Stimulated activated CD4-positive, alpha-beta T cell treated with anti-CD3 and anti-CD28 coated beads, Interleukin-4, amount 100 ng/mL, for 4 hours (primary cell): ENCODE measurements at places on chromosomes 16 and 17.

- DNase-seq = no peak
Observed at GRCh38 chr17:17537311-17538099, 41.3 kb upstream of the RASD1 start.

- DNase-seq = no peak
Observed at GRCh38 chr17:10031606-10032005, 126.5 kb upstream of the RCVRN start.

- no peak for DNase-seq
Observed at GRCh38 chr16:23072084-23072599, 77.1 kb downstream of the USP31 start.

- DNase-seq = peak; percentile 2
Observed at GRCh38 chr17:64534187-64534586, 27.4 kb downstream of the CEP95 start.

- DNase-seq = no peak
Observed at GRCh38 chr16:71476457-71477124, 12.5 kb downstream of the ZNF19 start.

DNA sequence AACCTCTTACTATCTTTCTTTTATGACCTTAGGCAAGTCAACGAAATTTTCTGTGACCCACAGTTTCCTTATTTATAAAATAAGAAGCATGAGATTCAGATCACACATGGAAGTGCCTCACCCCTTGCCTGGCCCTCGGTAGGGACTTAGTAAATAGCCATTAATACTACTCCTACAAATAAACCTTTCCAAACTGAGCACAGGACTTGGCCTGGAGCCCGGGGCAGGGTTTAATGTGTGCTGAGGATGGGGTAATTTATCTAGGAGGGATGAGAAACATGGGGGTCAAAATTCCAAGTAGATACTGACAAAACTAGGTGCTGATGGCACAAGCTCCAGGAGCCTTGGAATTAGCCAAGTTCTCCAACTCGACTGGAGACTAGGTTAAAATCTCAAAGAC, 35.0 kb downstream of the PITPNC1 start:
- DNase-seq = no peak

DNA sequence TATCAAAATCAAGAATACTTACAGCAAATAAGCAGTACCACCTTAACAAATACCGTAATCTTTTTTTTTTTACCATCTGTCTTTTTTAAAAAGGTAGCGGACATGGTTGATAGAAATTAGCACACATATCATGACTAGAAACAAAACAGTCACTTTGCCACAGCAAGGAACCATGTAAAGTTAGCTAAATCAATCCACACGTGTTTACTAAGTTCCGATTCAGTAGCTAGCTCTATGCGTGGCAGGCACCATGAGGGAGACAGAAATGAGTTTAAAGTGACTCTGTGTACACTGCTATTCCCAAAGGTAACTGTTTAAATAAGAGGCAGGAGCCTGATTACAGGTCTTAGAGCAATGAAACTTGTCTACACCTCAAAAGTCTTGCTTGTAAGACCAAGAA, 108.6 kb downstream of the XYLT1 start:
- DNase-seq = no peak

GRCh38 chr16:1707193-1707790, 1.3 kb downstream of the MAPK8IP3 start:
- no peak for DNase-seq

DNA sequence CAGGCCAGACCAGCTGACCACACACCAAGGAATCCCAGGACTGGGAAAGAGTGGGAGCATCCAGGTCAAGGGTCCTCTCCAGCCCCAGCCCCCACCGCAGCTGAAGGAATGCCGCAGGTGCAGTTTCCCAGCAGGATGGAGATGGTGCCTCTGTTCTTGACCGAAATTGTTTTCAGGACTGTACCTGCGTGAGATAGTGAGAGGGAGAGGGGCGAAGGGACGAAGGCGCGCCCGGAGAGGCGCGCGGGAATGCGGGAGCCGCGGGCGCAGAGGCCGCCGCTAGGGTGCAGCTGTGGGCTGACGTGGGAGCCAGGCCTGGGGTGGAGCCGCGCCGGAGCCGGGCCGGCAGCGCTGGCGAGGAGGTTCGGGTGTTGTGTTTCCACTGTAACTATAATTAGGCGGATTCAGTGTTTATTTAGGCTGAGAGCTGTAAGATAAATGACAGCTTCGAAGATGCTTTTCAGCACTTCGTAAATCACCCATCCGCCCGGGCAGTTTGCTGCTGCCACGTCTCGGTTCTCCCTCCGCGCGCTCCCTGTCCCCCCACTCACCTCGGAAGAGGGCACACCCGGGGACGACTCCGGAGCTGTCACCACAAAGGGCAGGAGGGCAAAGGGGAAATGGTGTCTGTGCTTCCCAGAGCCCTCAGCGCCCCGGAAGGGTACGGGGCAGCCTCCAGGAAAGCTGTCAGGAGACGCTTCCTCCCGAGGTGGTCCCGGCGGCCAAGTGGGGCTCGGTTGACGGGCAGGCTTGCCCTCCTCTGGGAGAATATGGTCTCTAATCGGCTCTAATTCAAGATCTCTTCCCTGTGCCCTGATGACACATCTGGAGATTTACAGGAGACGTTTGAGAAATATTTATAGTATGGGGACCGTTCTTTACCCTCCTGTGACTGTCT, 38.2 kb downstream of the HOXB1 start:
- DNase-seq = peak; percentile 59

GRCh38 chr17:17376362-17376761, 73.2 kb downstream of the NT5M start:
- no peak for DNase-seq

DNA sequence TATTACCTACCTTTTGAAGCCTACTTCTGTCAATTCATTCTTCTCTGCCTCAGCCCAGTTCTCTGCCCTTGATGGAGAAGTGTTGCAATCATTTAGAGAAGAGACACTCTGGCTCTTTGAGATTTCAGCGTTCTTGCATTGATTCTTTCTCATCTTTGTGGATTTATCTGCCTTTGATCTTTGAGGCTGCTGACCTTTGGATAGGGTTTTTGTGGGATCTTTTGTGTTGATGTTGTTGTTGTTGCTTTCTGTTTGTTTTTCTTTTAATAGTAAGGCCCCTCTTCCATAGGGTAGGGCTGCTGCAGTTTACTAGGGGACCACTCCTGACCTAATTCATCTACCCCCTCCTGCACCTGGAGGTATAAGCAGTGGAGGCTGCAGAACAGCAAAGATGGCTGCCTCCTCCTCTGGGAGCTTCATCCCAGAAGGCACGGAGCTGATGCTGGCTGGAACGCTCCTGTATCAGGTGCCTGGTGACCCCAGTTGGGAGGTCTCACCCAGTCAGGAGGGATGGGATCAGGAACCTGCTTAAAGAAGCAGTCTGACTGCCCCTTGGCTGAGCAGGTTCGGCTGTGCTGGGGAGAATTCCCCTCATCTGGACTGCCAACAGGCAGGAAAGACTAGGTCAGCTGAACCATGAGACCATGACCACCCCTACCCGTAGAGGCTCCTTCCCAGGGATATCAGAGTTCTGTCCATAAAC, 28.0 kb downstream of the NFATC3 start:
- no peak for DNase-seq

DNA sequence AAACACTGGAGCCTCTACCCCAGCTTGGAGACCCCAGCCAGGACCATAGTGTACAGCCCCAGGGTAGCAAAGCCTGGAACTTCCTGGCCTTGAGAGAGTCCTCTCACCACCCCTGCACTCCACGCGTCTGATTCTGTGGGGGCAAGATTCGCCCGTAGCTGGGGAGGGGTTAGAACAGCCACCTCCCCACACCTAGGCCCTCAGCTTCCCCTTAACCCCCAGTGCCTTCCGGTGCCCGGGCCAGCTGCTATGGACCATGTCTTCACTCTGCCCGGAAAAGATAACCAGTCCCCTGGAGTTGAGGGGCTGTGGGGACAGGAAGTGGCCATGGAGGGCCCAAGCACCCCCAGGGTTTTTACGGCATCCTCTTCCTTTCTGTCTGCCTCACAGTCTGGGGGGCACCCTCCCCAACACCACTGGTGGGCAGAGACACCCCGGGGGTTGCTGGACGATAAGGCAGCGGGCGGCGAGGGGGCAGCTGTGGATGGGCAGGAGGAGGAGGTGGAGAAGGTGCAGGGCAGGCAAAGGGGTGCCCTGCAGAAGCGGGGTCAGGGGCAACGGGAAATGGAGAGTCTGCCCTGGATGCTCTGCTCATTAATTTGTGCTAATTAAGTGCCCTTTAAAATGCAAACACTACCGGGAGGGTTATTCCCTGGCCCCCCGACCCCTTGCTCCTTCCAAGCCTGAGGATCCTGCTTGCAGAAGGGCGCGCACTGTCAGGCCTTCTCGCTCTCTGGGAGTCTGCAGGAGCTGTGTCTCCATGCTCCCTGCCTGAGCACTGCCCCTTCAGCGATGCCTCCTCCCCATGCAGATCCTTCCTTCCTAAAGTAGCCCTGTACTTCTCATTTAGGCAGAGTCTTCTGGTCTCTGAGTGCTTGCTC, 2.4 kb downstream of the PRSS27 start:
- no peak for DNase-seq

GRCh38 chr16:75727221-75727620, 931 bp upstream of the CPHXL start:
- no peak for DNase-seq

DNA sequence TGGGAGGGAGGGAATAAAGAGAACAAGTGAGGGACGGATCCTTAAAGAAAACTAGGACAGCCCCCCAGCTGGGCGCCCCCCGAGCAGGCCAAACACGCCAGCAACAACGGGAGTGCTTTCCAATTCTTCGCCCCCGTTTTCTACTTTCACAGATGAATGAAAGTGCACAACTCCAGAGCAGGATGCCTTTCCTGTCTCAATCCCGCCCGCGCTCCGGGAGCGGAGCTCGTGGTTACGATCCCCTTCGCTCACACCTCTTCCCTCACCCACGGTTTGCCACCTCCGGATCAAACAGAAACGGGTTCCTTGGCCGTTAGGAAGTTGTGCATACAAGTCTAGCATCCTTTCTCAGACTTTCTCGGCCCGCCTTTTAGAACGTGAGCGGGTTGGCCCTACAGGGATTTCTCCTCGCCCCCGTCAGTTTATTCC, 680 bp downstream of the SKA2 start:
- DNase-seq = peak; percentile 22

DNA sequence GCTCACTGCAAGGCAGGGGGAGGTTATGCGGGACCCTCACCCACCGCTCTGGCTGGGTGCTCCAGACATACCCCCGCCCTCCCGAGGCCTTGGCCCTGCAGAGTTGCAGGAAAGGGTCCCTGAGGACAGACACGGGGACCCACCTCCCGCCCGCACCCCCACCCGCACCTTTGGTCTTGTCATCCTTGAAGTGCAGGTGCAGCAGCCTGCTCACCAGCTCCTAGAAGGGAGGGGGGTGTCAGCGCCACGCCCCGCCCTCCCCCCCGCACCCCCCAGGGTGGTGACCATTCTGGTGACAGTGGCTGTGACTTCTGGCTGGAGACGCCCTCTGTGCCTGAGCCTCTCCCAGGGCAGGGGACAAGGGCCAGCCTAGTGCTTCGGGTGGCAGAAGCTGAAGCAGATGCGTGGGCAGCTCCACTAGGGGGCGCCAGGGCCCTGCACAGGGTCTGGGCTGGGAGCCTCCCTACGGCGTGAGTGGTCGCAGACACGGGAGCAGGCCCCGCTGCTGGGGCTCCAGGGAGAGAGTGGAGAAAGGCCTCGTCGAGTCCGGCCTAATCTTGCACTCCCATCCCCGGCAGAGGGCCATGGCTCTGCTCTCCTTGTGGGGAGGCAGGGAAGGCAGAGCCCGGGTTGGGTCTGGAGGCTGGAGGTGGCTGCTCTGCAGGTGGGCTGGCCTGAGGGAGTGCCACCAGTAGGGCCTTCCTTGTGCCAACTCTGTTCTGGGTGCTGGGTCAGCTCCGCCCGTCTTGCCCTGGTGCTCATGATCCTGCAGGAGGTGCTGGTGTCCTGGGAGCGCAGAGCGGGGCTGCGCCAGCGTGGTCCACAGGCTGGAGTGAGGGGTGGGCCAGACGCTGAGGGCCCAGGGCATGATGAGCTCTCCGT, 2.7 kb downstream of the CENPX start:
- DNase-seq = peak; percentile 70

DNA sequence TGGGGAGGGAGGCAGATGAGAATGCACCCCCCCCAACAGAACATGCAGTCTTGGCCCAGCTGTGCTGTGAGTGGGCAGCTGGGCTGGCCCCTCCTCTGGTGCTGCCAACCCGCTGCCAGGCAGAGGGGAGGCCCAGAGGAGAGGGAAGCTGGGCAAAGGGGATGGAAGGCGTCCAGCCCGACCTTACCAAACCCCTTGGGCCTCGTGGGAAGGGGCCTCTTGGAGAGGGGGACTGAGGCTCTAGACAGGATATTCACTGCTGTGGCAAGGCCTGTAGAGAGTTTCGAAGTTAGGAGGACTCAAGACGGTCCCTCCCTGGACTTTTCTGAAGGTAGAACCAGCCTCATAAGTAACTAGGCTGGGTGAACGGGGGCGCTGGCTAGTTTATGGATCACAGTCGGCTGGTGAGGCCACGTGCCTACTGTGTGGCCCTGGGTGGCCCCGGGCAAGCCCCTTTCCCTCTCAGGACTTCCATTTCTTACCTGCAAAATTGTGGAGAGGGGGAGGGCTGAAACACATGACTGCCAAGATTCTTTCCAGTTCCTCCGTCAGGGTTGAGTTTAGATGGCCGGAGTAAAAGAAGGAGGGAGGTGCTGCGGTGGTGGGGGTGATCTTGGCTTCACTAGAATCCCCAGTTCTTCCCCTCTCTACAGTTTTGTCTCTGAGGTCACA, 857 bp upstream of the STAT5A start:
- peak; percentile 48 for DNase-seq

DNA sequence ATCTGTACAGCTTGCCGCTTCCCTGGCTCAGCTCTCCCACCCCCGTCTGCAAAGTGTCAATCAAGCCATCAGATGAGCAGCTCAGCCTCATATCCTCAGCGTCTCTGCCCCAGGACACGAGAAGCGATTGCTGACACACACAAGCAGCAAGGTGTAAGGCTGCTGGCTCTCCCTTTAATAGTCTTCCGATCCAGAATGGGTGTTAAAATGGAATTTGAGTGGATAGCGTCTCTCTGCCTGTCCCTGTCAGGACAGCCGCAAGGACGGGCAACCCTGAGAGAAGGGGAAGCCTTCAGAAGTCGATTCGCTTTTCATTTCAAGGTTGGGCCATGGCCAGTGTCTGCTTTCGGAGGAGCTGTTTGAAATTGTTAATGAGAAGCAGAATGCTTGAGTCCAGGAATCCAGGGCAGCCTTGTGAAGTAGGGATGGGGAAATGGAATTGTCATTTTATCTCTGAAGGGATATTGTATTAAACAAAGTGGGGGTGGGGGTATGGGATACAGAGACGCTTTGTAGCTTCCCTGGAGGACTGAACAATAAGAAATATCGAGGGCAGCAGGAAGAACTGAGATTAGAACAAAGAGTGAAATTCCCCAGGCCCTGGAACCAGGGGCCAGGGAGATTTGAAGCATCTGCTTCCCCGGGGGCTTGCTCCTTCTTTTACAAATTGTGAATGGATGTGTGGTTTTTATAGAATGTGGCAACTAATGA, 4.7 kb upstream of the PIPOX start:
- no peak for DNase-seq

- DNase-seq = no peak
Observed at GRCh38 chr17:488993-489757, 136.6 kb upstream of the RPH3AL start.

GRCh38 chr17:51261024-51261963, 948 bp downstream of the UTP18 start:
- DNase-seq = no peak
